ENCODE measurements at places on chromosomes 3 and 15. TPM values are rescaled to one million over a fixed set of nuclear protein-coding genes. Genes with fewer than 3 reads are reported as not detected.
A peak's percentile ranks its signal among the peaks of the same experiment; 100 is the strongest.

DNA sequence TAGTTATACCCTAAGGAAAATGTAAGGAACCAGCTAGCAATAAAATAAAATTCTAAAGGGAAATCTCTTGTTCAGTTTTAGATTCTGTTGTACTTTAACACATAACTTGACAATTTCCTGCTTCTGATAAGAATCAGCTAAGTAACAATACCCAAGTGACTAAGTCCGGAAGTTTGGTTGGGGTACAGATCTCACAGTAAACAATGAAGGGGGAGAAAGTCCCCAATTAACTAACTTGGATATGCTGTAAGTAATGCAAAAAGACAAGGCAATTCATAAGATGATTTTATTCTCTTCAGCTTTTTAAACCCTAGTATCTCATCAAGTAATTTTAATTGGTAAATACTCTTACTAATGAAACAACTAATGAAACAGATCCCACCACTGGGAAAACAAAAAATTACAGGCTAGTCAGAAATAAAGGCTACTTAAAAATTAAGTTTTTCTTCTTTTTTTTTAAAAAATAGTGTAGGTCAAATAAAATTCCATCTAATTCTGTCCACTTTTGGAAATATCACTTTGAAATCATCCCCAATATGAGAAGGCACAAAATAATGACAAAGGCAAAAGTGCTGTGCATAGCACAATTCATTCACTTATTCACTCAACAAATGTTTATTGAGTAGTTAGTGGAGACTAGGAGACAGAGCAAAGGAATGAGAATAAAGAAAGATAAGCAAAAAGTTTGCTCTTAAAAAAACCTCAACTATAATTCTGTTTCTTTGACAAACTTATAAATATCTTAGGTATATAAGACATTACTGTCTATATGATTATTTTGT lies 37.8 kb upstream of the IL20RB start:
- H3K4me1 ChIP-seq: peaks cover 53% of the 10 kb centered on the region
- H3K27me3 ChIP-seq: no peaks in the 10 kb centered on the region
- H3K4me3 ChIP-seq: no peak overlapping the region
- peak overlapping the region; percentile 21 for H3K27ac ChIP-seq
- no peak for DNase-seq

GRCh38 chr3:147640781-147641180 lies 231.6 kb downstream of the ZIC1 start:
- H3K27ac ChIP-seq: no peak overlapping the region
- no peaks in the 10 kb centered on the region for H3K27me3 ChIP-seq
- DNase-seq: no peak
- no peaks in the 10 kb centered on the region for H3K4me1 ChIP-seq

GRCh38 chr3:105584003-105584790 lies 217.5 kb downstream of the ALCAM start:
- no peak for DNase-seq
- H3K36me3 ChIP-seq: no peaks in the 10 kb centered on the region
- no peaks in the 10 kb centered on the region for H3K27me3 ChIP-seq
- H3K4me3 ChIP-seq: no peak overlapping the region
- H3K4me1 ChIP-seq: no peaks in the 10 kb centered on the region

Gene ITIH4
- total RNA-seq: 4.4 TPM

Gene KLF15
- 31.0 TPM for total RNA-seq

Gene CX3CR1
- total RNA-seq: 0.25 TPM

Gene GHSR
- total RNA-seq: not detected

DNA sequence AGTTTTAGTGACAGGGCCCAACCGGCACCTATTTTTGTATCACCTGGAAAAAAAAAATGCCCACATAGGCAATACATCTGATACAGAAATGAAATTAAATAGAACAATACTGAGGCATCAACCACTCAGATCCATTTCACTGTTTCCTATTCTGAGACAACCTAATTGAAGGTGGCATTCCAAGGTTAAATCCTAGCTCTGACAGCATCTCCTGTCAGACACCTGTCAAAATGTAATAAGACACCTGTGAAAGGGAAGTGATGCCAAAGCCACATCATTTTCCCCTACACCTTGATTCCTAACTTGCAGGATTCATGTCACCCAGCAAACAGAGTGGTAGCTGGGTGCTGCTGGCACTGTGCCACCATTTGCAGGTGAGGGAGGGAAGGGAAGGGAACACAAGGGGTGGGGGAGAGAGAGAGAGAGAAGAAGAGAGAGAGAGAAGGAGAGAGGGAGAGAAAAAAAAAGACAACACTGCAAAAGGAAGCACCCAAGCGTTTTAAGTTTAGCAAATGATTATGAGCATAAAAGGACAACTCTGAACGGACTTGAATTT lies 1044.6 kb upstream of the CFAP20DC start:
- no peaks in the 10 kb centered on the region for H3K27me3 ChIP-seq
- no peak overlapping the region for H3K4me3 ChIP-seq
- no peak overlapping the region for H3K27ac ChIP-seq
- H3K4me1 ChIP-seq: no peaks in the 10 kb centered on the region

GRCh38 chr3:67774676-67775075 lies 120.3 kb upstream of the SUCLG2 start:
- H3K4me3 ChIP-seq: no peak overlapping the region
- no peaks in the 10 kb centered on the region for H3K27me3 ChIP-seq
- no peak for DNase-seq
- H3K27ac ChIP-seq: no peak overlapping the region

Gene SAMD7
- total RNA-seq: not detected

GRCh38 chr3:55283441-55283925 lies 203.6 kb downstream of the WNT5A start:
- no peaks in the 10 kb centered on the region for H3K4me1 ChIP-seq
- no peak overlapping the region for H3K4me3 ChIP-seq
- DNase-seq: no peak
- no peak overlapping the region for H3K27ac ChIP-seq

DNA sequence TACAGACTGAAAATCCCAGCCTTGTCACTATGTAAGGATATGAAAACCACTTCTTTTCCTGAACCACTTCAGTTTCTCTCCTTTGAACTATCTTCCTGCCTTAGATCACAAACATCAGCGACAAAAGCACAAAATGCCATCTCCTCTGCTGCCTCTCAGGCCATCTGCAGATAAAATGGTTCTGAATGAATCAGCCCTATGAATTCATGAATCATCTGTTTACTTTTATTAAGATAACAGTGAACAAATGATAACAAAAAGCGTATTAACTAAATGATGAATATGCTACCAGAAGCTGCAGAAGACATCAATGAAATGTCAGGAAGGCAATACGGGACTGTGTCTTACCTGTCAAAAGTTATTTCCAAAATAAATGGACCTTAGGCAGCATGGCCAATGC lies 928.1 kb downstream of the ROBO1 start:
- no peaks in the 10 kb centered on the region for H3K36me3 ChIP-seq
- no peak overlapping the region for H3K27ac ChIP-seq
- no peak for DNase-seq
- H3K4me1 ChIP-seq: no peaks in the 10 kb centered on the region

DNA sequence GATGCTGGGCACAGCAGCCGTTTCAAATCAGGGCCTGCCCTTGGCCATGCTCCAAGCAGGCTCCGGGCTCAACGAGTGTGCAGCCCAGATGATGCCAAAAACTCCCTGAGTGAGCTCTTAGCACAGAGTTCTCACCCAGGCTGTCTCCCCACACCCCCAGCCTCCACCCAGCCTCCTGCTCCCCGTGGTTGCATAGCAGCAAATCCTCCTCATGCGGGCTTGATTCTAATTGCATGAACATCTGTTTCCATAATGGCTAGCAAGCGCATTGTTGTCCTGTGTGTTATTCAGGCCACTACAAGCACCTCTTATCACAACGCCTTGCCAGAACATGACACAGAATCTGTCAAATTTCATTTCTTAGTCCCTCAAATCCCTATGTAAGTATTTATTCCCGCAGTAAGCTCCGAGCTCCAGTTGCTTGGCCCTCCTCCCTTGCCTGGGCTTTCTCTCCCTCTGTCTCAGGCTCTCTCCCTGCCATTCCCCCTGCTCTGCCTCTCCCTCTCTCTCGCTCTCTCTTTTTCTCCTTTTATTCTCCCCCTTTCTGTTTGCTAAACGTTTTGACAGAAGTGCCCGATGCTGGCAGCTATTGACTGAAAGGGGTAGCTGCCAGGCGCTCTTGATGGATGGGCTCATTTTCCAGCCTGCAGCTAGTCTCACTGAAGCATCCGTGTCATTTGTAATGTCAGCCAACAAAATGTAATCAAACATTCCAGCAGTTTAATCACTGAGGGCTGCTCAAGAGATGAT lies 306.5 kb downstream of the IL20RB start:
- no peaks in the 10 kb centered on the region for H3K4me1 ChIP-seq
- no peaks in the 10 kb centered on the region for H3K36me3 ChIP-seq
- no peak overlapping the region for H3K27ac ChIP-seq
- H3K4me3 ChIP-seq: no peak overlapping the region

DNA sequence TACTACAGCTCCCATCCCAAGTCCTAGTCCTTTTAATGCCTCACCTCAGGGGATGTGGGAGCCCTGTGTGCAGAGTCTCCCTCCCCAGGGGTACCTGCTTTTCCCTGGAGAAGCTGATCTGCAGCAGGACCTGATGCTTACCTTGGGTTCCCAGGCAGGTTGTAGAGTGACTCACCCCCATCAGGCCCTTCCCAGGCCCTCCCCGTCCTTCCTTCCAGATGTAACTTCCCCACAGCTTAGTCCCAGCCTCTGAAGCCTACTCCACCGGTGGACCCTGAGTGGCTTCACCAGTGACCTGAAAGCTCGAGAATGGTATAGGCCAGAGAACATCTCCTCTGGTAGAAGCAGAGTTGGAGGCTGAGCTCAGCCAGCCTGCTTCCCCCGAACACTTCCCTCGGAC lies 254.2 kb upstream of the STT3B start:
- no peak for DNase-seq
- no peak overlapping the region for H3K27ac ChIP-seq
- H3K4me1 ChIP-seq: peaks cover 10% of the 10 kb centered on the region
- no peaks in the 10 kb centered on the region for H3K27me3 ChIP-seq
- no peaks in the 10 kb centered on the region for H3K36me3 ChIP-seq

DNA sequence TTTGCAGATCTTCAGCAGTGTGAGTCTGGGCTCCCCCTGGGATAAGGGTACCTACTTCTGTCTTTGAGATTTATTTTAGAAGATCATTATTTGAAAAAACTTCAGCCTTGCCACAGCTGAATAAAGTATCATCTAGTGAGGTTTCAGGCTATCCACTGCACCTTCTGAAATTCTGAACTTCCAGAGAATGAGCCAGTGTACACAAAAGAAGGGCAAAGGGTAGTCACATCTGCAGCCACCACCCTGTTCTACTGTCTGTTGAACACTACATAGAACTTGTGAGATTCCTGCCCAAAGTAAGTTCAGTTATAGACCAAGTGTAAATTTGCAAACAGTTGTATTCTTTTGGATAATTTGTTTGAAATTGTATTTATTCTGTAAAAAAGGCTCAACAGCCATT lies 38.0 kb upstream of the PTPN23 start:
- no peak overlapping the region for H3K27ac ChIP-seq
- H3K36me3 ChIP-seq: peaks cover 9% of the 10 kb centered on the region

DNA sequence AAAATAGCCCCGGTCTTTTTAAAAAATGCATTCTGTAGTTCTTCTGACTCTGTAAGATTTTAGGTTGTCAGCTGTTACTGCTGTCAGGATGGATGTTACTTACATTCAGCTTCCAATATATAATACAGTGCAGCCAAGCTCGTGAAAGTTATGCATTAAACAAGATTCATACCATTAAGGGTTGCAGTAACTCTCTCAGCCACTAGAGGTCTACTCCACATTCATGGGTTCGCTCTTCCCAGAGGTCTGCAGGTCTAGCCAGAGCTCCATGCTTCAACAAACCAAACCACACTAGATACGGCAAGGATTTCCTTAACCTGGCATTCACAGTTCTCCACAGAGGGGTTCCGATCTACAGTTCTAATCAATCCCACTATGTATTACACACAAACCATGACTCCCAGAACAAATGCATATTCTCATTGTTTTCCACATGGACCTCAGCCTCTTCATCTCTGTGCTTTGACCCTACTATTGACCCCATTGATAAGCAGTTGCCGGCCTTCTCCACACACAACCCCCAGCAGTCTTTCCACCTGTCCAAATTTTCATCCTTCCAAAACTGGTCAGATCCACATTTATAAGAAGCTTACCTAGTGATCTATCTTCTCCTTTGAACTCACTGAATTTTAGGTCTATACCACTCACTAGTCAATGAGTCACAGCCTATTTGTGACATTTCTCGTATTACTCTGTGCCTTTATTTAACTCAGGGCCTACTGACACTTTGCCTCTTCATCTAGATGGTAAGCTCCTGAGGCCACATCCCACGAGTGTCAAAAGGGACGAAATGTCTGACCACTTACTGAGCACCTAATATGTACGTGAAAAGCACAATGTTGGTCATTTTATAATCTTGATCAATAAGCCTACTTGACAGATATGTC lies 33.7 kb downstream of the RORA start:
- no peak for DNase-seq
- H3K4me1 ChIP-seq: no peaks in the 10 kb centered on the region
- no peak overlapping the region for H3K27ac ChIP-seq
- no peak overlapping the region for H3K4me3 ChIP-seq
- H3K27me3 ChIP-seq: no peaks in the 10 kb centered on the region

DNA sequence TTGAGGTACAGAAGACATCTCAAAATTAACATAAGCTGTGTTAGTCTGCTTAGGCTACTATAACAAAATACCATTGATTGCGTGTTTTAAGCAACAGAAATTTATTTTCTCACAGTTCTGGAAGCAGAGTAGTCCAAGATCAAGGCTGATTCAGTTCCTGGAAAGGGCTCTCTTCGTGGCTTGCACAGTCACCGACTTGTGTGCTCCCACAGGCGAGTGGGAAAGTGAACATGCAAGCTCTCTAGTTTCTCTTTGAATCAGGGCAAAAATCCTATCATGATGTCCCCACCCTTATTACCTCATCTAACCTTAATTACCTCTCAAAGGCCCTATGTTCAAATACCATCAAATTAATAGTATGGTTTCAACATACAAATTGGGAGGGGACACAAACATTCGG lies 505.9 kb downstream of the ZIC1 start:
- no peaks in the 10 kb centered on the region for H3K4me1 ChIP-seq
- DNase-seq: no peak
- H3K36me3 ChIP-seq: no peaks in the 10 kb centered on the region
- no peak overlapping the region for H3K4me3 ChIP-seq
- no peaks in the 10 kb centered on the region for H3K27me3 ChIP-seq

DNA sequence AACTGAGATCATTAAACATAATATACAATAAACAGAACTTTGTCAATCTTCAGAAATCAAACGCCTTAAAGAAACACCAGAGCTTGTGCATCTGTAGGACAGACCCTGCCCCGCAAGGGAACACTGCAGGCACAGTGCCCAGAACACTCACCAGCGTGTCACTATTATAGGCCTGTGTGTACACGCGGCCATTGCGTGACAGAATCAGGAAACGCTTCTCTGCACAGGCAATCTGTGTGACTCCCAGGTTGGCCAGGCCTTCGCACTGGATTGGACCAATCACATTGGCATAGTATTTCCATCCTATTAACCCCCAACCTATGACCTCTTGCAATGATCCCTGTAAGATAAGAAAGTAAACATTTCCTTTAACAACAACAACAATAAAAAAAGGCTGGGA lies 52.9 kb downstream of the HERC2 start:
- H3K4me1 ChIP-seq: no peaks in the 10 kb centered on the region
- peaks cover 97% of the 10 kb centered on the region for H3K36me3 ChIP-seq
- no peak overlapping the region for H3K27ac ChIP-seq
- no peak for DNase-seq

Gene RBPMS2
- total RNA-seq: 79.3 TPM

Gene GOLGA6L7
- total RNA-seq: not detected

Measured in heart left ventricle (tissue), 16 donors.